ENCODE measurements at places on chromosomes 16 and 17.

GRCh38 chr16:264440-264951 is 11.2 kb downstream of the RGS11 start:
- DNase-seq, result no peak

GRCh38 chr17:12021623-12022140 is 1.0 kb downstream of the MAP2K4 start:
- DNase-seq, result no peak

- no peak for DNase-seq
These were observed 1.9 kb downstream of the RAD51C start for GRCh38 chr17:58694302-58694701.

- no peak for DNase-seq
These were observed 5.0 kb downstream of the NLRC5 start for GRCh38 chr16:56994311-56994710.

- no peak for DNase-seq
These were observed 6.6 kb downstream of the MYH8 start for GRCh38 chr17:10415161-10415560.

Data from stimulated activated CD8-positive, alpha-beta memory T cell treated with anti-CD3 and anti-CD28 coated beads, Interleukin-4, amount 100 ng/mL, for 48 hours (primary cell).